Naive thymus-derived CD4-positive, alpha-beta T cell (primary cell): ENCODE measurements at places on chromosomes 2 and 18. TPM values are rescaled to one million over a fixed set of nuclear protein-coding genes. Genes with fewer than 3 reads are reported as not detected.
A peak's percentile ranks its signal among the peaks of the same experiment; 100 is the strongest.

DNA sequence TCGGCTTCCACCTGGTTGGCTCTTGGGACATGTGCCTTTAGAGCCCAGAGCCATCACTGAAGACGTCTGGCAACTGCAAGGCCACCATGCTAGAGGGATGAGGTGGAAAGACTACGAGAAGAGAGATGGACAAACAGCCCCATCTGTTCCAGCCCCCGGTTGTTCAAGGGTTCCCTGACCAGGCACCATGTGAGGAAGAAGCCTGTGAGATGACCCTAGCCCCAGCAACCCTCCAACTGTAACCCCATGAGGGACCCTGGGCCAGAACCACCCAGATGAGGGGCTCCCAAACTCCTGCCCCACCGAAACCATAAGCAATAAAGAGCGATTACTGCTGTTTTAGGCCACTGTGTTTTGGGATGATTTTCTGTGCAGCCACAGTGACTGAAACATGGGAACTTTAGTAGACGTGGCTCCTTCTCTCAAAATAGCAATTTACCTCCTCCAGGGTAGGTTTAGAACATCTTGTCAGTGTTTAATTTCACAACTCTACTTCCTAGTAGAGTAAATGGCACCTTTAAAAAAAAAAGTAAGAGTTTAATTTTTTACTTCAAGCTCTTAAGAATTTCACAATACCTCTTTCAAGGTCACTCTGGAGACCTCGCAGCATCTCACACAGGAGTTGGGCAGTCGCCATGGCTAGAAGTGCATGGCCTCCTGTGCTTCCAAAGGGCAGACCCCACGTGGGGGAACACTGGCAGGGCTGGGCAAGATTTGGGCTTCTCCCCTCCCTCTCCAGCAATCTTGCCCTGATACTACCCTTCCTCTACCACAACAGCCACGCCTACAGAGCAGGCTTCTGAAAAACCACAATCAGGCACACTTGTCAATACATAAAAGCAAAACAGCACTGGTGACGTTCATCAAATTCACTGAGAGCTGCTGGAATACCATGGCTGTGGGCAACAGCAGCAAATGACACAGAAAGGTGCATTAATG is 48.8 kb downstream of the TMEM163 start:
- peaks cover 61% of the 10 kb centered on the region for H3K4me1 ChIP-seq
- no peaks in the 10 kb centered on the region for H3K27me3 ChIP-seq
- DNase-seq = peak; percentile 41

GRCh38 chr2:173652767-173653431 is 298.2 kb downstream of the CDCA7 start:
- H3K4me3 ChIP-seq = no peak overlapping the region
- H3K27ac ChIP-seq = no peak overlapping the region
- H3K4me1 ChIP-seq = no peaks in the 10 kb centered on the region
- DNase-seq = no peak
- no peaks in the 10 kb centered on the region for H3K27me3 ChIP-seq

DNA sequence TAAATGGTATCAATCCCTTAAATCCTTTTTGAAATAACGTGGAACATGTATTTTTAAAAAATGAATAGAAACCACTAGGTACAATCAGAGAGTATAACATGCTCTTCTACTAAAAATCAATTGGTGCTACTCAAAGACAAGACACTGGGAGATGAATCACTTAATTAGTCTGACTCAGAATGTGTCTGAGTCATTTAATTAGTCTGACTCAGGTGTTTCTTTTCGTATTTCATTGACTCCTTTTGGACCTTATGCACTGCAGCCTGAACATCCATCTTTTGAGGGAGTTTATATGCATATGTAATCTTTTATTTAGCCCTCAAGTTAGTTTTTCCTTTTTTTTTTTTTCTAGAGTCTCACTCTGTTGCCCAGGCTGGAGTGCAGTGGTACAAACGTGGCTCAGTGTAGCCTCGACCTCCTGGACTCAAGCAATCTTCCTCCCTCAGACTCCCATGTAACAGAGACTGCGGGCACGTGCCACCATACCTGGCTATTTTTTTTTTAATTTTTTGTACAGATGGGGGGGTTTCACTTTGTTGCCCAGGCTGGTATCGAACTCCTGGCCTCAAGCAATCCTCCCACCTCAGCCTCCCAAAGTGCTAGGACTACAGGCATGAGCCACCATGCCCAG is 26.5 kb downstream of the PPP4R3B start:
- no peaks in the 10 kb centered on the region for H3K4me1 ChIP-seq
- no peaks in the 10 kb centered on the region for H3K27me3 ChIP-seq
- H3K36me3 ChIP-seq = peaks cover 3% of the 10 kb centered on the region
- H3K27ac ChIP-seq = no peak overlapping the region

GRCh38 chr2:112996635-112997034 is 8.6 kb upstream of the IL36A start:
- peak; percentile 84 for DNase-seq
- H3K4me1 ChIP-seq = peaks cover 13% of the 10 kb centered on the region
- H3K27me3 ChIP-seq = no peaks in the 10 kb centered on the region
- no peaks in the 10 kb centered on the region for H3K36me3 ChIP-seq
- peak overlapping the region; percentile 20 for H3K4me3 ChIP-seq

- peaks cover 9% of the 10 kb centered on the region for H3K36me3 ChIP-seq
- H3K27me3 ChIP-seq = no peaks in the 10 kb centered on the region
- no peak overlapping the region for H3K4me3 ChIP-seq
- no peak for DNase-seq
- H3K27ac ChIP-seq = no peak overlapping the region
Observed at GRCh38 chr2:72713857-72714256, 112.0 kb downstream of the EXOC6B start.

DNA sequence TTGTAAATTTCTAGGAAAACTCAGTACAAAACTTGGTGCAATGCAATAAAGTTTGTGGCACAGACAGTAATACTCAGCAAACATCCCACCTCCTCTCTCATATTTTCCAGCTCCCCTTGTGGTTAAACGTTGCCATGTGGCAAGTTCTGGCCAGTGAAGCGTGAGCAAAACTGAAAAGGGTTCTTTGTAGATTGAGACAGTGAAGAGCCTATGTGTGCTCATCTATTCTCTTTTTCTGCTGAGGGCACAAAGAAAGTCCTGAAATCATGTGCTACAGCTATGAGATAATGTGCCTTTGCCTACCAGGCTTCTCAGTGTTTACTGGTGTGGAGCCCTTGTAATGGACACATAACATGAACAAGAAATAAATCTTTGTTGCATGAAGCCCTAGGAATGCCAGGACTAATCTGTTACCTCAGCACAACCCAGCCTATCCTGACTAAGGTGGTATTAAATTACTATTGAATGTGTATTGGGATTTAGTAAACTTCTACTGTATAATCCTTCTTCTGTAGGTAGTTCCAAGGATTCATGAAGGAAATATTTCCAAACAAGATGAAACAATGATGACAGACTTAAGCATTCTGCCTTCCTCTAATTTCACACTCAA is 13.0 kb upstream of the TYMS start:
- no peak for DNase-seq
- H3K4me1 ChIP-seq = no peaks in the 10 kb centered on the region
- no peaks in the 10 kb centered on the region for H3K27me3 ChIP-seq
- no peaks in the 10 kb centered on the region for H3K36me3 ChIP-seq
- H3K4me3 ChIP-seq = no peak overlapping the region

DNA sequence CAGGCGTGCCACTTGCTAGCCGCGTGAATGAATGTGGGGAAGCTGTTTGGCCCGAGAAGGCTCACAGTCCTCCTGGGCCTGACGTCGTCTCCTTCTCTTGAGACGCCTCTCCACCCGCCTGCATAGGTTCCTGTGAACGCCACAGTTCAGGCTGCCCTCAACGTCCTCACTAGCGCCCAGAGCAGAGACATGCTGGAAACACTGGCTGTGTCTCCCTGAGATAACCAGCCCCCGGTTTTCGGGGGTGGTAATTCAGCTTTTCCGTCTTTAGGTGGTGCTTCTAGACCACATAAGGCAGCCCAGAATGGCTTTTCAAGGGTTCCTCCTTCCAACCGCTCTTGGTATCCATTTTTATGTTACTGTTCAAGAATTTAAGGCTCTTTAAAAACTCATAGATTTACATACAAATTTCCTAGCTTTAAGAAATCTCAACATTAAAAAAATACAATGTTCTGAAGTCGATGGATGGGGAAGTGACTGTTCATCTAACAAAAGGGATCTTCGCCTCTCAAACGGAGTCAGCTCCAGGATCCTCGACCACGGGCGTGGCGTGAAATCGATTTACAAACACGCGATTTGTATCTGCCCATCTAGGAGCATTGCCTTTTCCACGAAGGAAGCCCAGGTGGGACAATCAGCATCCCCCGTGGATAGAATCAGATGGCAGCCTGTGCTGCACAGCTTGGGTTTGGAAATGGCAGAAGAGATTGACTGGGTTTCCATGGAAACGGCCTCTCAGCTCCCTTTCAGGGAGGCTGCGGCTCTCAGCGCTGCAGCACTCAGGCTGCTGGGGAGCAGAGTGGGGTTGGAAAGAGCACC is 110.6 kb upstream of the PXDN start:
- H3K36me3 ChIP-seq = no peaks in the 10 kb centered on the region
- DNase-seq = no peak
- H3K4me3 ChIP-seq = no peak overlapping the region

DNA sequence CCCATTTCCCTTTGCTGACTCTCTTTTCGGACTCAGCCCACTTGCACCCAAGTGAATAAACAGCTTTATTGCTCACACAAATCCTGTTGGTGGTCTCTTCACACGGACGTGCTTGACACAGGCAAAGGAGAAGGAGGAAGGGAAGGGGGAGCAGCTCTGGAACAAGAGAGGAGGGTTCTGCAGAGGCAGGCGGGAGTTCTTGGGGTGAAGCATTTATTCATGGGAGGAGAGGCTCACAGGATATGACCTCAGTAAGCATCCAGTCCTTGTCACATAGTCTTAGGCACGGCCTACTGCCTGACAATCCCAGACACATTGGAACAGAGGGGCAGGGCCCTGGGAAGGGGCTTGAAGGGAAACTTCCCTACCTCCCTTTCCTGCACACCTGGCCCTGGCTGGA is 171.7 kb upstream of the HS6ST1 start:
- no peak overlapping the region for H3K4me3 ChIP-seq
- no peaks in the 10 kb centered on the region for H3K4me1 ChIP-seq
- H3K36me3 ChIP-seq = no peaks in the 10 kb centered on the region
- no peaks in the 10 kb centered on the region for H3K27me3 ChIP-seq

DNA sequence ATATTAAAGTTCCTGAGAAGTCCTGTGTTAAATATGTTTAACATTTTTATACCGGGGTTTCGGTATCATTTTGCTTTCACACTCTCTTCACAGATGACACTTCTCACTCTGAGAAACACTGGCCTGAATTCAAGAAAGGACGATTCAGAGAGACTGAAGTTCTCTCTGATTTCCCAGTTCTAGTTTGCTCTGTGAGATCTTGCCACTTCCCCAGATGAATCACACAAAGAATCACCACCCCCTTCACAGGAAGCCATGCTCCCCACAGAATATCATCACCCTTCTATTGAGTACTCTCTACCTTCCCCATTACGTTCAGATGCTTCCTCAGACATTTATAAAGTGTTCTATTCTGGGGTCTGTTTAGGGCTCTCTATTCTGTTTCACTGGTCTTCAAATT is 16.1 kb upstream of the CD207 start:
- peak overlapping the region; percentile 16 for H3K27ac ChIP-seq
- no peaks in the 10 kb centered on the region for H3K36me3 ChIP-seq
- peaks cover 5% of the 10 kb centered on the region for H3K4me1 ChIP-seq
- H3K27me3 ChIP-seq = no peaks in the 10 kb centered on the region
- DNase-seq = peak; percentile 38

DNA sequence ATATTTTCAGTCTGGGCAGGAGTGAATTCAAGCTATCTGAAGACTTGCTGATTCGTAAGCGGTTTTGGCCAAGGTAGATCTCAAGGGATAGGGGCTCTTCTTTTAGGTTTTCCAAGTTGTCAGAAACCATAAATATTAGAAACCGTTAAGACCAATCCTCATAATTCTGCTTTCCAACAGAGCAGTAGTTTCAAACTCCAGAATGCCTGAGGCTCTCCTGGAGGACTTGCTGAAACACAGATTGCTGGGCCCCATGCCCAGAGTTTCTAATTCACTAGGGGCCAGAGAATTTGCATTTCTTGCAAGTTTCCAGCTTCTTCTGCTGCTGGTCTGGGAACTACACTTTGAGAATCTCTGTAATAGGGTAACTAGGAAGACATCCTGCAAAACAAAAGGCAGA is 1855.7 kb upstream of the CELF4 start:
- no peak overlapping the region for H3K4me3 ChIP-seq
- no peaks in the 10 kb centered on the region for H3K27me3 ChIP-seq
- no peaks in the 10 kb centered on the region for H3K36me3 ChIP-seq
- no peak overlapping the region for H3K27ac ChIP-seq
- no peaks in the 10 kb centered on the region for H3K4me1 ChIP-seq
- DNase-seq = no peak

- H3K36me3 ChIP-seq = no peaks in the 10 kb centered on the region
- no peaks in the 10 kb centered on the region for H3K4me1 ChIP-seq
- DNase-seq = no peak
- no peak overlapping the region for H3K27ac ChIP-seq
Observed at GRCh38 chr2:62145478-62146100, 50.3 kb upstream of the B3GNT2 start.

- H3K27me3 ChIP-seq = no peaks in the 10 kb centered on the region
- no peaks in the 10 kb centered on the region for H3K36me3 ChIP-seq
- H3K27ac ChIP-seq = no peak overlapping the region
- no peak for DNase-seq
- H3K4me3 ChIP-seq = no peak overlapping the region
- H3K4me1 ChIP-seq = no peaks in the 10 kb centered on the region
Observed at GRCh38 chr2:170743530-170744239, 26.5 kb upstream of the ERICH2 start.

- H3K36me3 ChIP-seq = no peaks in the 10 kb centered on the region
- H3K4me3 ChIP-seq = no peak overlapping the region
- DNase-seq = no peak
Observed at GRCh38 chr2:96514521-96514920, 9.4 kb upstream of the NEURL3 start.

DNA sequence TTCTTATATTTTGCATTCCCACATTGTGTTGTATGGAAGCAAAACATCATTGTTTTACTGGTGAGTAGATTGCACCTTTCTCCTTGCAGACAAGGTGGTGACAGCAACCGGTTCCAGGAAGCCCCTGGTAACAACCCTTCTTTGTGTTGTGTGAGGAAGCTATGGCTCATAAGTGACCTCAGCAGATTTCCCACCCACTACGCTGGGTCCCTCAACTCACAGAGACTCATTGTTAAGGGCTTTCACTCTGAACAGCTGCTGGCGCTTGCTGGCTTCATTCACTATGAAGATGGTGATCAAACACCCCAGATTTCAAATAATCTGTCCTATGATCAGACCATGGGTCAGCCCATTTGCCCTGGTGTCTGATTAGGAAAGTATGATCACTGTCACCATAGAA is 53.4 kb downstream of the WIPF1 start:
- H3K36me3 ChIP-seq = no peaks in the 10 kb centered on the region
- no peak overlapping the region for H3K27ac ChIP-seq
- H3K27me3 ChIP-seq = no peaks in the 10 kb centered on the region
- no peak for DNase-seq
- no peak overlapping the region for H3K4me3 ChIP-seq

- no peak overlapping the region for H3K27ac ChIP-seq
- no peaks in the 10 kb centered on the region for H3K27me3 ChIP-seq
Observed at GRCh38 chr2:239884875-239885274, 140.3 kb downstream of the NDUFA10 start.

Gene BCL2L11
- 12.3 TPM for polyA plus RNA-seq

Gene SERPINB4
- not detected for polyA plus RNA-seq

Gene SPTBN1
- polyA plus RNA-seq = 43.3 TPM

Gene IL1B
- not detected for polyA plus RNA-seq

Gene ONECUT2
- not detected for polyA plus RNA-seq

Gene REG3G
- not detected for polyA plus RNA-seq

Gene MTIF2
- polyA plus RNA-seq = 13.1 TPM

Gene UGT1A8
- polyA plus RNA-seq = not detected
